ENCODE measurements at places on chromosomes 3 and 15.

DNA sequence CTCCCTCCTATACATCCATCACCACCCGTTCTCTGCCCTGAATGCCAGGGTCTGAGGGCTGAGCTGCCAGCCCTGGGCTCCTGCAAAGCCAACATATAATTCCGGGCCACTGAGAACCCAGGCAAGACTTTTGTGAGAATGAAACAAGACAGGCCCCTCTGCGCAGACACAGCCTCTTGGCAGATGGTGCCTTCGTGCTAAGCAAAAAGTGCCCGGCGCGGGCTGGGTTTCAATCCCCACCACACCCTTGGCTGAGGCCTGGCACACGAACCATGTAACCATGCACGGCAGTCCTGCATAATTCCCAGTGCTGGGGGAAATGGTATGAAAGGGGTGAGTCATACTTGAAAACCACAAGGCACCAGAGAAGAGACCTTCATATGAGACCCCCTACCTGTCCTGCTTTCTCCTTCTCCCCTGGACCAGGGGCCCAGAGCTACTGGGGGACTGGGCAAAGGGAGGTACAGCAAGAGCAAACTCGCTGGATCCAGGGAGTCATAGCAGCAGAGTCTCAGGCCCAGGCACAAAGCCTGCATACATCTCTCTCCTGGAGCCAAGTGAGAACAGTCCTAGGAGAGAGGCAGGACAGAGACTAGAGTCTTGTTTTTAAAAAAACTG is 26.1 kb upstream of the LOXL1 start:
- DNase-seq: no peak

GRCh38 chr3:192851821-192852372 is 65.8 kb downstream of the MB21D2 start:
- DNase-seq: peak; percentile 17

DNA sequence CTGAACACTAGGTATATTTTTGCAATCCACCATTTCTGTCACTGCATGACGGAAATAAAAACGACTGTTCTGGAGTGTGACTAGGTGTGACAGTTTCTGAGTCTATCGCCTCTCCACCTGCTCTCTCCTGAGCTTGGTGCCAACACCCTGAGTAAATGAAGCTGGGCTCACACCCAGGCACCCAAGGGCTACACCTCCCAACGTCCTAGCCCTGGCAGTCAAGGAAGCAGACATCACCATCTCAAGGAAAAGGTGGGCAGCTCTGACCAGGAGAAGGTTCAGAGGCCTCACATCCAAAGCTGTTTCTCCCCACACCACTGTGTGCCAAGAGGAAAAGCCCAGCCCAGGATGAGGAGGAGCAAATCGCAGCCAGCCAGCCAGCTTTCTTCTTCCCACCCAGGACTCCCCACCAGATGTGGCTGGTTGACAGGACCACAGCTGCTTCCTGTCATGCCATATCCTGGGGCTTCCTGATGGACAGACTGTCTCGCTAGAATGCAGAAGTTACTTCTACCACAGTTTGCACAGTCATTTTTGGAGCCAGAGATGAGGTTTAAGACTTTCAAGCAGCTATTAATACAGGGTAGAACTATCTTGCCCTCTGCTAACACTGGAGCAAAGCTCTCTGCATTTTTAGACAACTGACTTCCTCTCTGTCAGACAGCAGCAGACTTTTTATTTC is 3.3 kb downstream of the SCAMP2 start:
- no peak for DNase-seq

GRCh38 chr3:126087552-126088175 is 3.7 kb upstream of the SLC41A3 start:
- DNase-seq: no peak

GRCh38 chr15:42825599-42825998 is 88.7 kb upstream of the CDAN1 start:
- DNase-seq: no peak

- DNase-seq: no peak
Observed at GRCh38 chr3:47288966-47289910, 6.5 kb downstream of the KLHL18 start.

- no peak for DNase-seq
Observed at GRCh38 chr15:46296797-46297196, 662.0 kb downstream of the SQOR start.

- no peak for DNase-seq
Observed at GRCh38 chr3:18237251-18238005, 187.7 kb downstream of the SATB1 start.

- no peak for DNase-seq
Observed at GRCh38 chr3:23170291-23170690, 32.8 kb upstream of the UBE2E2 start.

DNA sequence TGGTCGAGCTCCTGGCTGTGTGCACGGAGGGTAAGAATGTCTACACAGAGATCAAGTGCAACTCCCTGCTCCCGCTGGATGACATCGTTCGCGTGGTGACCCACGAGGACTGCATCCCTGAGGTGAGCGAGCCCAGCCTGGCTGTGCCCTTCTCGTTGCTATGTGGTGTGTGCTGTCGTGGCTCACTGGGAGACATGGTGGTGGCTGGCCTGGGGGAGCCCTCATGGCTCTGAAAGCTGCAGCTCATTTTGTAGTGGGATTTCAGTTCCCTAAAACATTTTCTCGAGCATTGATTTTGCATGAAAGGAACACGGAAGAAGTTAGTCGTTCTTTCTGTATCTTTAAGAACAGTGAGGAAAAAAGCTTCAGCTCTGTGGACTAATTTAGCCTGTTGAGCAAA is 200.5 kb downstream of the ITPR1 start:
- DNase-seq: no peak

DNA sequence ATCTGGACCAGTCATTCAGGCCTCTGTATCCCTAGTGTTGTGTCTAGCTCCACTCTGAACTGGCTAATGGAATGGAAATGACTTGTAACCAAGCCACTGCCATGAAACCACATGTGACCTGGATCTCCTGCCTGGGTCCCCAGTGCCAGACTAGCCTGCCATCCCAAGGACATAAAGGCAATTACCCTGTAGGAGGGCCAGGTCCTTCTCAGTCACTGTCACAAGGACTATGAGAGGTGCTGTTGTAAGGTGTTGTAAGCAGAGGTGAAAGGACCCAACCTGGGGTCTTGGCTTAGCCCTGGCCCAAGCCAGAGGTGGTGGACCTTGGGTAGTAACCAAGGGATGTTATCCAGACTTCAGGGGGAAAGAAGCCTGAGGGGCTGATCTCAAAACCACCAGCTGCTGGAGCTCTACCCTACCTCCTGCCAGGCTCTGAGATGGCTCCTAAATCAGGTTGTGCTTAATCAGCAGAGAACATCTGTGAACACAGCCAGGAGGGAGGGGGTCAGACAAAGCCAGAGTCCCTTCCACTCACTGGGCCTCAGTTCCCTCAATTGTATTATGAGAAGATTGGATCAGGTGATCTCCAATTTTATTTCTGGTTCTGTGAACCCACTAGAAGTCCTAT is 15.7 kb upstream of the KLHL24 start:
- peak; percentile 21 for DNase-seq

- DNase-seq: no peak
Observed at GRCh38 chr15:44782516-44782915, 46.2 kb downstream of the TRIM69 start.

DNA sequence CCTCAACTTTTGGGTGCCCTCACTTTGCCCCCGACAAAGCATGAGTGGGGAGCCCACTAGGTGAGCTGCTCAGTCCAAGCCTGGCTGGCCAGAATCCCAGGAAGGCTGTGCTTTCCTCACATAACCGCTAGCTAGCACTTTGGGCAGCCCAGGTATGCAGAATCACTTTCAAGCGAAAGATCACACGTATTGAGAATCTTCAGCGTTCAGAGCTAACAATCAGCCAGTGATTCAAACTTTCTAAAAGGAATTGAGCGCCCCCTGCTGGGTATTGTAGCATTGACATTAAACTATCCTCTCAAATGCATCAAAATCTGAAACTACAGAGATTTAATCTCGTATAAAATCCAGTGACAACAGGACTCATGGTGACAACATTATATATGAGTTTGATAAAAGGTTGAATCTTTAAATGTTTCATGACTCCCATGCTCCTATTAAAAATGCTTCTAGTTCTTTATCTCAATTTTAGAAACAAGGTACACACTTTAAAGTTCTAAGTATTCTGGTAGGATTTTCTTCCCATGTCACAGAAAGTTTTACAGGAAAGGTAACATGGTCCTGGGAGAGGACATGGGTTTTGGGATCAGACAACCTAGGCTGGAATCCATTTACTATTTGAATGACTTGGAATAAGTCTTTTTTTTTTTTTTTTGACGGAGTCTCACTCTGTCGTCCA is 11.8 kb downstream of the ANAPC13 start:
- peak; percentile 77 for DNase-seq

- DNase-seq: no peak
Observed at GRCh38 chr15:46222826-46223225, 588.0 kb downstream of the SQOR start.

GRCh38 chr3:123411340-123412040 is 37.4 kb downstream of the ADCY5 start:
- DNase-seq: no peak

GRCh38 chr3:79973917-79974595 is 206.3 kb upstream of the ROBO1 start:
- DNase-seq: no peak

DNA sequence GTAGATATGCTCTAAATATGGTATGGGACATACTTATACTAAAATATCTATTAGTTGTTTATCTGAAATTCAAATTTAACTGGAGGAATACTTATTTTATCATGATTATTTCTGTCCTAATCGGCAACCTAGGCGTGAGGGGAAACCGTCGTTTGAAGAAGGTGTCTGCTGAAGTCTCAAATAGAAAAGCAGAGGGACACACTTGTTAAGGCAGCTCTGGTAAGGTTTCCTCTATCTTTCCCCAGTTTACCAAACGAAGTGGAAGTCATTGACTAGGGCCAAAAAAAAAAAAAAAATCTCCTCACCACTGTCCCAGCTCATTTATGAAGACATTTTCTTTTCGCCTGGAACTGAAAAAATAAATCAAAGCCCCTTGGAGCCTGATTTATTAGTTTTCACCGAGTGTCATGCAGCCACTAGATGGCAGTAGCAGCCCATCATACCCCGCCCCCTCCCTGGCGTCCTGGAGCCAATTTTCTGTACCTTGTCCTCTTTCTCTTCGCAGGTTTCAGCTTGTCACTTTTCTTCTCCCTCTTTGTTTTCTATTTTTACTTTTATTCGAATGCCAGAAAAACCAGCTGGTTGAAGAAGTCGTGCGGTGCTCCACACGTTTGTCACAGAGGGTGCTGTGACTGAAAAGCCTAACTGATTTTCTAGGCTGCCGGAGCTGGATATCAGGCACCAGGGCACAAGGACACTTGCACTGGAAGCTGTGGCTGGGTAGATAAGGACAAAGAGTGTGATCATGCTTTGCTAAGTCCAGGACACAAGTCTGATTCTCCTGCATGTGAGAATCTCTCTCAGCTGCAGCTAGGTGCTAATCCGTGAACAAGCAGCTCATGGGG is 238.7 kb downstream of the ZPLD1 start:
- DNase-seq: peak; percentile 41

- no peak for DNase-seq
Observed at GRCh38 chr3:39267631-39268548, 11.9 kb downstream of the CX3CR1 start.

GRCh38 chr3:43865351-43865750 is 174.6 kb downstream of the ABHD5 start:
- no peak for DNase-seq

DNA sequence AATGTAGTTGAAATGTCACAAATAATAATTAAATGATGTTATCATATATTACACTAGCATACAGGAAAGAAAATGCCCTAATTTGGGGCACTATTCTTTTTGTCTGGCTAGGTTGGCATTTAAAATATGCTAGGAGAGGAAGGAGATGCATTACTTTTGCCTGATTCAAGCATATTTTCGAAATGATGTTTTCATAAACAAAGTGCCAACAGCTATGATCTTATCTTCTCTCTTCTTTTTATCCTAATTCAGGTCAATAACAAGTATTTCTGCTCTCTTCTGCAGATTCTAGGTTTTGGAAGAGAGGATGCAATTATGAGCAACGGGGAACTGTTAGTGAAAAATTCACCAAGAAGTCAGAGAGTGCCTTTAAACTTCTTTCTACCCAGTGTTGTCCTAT is 55.8 kb upstream of the NR2F2 start:
- no peak for DNase-seq

DNA sequence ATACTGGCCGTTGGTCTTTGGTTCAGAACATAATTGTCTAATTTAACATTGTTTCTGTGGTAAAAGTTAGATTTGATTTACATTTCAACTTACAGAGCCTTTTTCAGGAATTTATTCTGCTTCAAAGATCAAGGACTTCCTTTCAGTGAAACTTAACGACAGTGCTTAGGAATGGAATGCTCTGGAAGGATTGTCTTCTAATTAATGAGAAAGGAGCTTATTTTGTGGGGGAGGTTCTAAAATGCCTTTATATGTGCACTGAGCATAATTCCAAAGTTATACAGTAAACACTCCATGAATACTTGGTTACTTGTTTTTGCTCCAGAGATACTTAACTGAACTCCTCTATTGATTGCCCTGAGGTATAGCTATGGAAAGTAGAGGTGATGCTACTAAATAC is 75.7 kb downstream of the CACNA1D start:
- no peak for DNase-seq

DNA sequence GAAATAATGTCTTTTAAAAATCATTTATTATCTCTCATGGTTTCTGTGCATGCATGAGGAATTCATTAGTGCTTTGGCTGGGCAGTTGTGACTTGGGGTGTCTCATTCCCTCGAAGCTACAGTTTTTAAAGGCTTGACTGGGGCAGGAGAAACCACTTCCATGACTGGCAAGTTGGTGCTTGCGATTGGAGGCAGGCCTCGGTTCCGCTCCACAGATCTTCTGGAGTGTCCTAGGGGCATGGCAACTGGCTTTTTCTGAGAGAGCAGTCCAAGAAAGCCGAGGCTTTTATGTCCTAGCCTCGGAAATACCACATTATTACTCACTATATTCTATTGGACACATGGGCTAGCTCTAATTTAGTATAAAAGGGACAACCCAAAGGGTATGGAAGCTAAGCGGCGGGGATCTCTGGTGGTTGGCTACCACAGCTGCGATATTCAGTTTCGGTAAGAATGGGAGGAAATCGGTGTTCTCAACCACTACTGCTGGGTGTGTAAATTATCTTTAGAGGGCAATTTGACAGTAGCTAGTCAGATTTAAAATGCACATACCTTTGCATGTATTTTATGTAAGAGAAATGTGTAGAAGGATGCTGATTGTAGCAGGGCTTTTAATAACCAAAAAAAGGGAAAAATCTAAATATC is 48.8 kb upstream of the TOP2B start:
- DNase-seq: no peak

DNA sequence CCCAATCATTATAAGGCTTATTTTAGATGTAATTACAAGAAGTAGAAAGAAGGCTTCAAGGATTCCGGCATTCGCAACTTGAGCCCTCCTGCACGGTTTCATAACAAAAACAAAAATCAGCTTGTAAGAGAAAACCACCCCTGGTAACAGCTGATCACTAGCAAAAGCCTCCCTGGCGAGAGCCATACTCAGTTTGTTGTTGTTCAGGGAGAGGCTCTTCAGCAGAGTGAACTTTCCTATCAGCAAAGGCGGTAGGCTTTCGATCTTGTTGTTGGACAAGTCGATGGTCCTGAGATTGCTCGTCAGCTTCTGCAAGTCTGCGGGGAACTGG is 710 bp downstream of the LRRC57 start:
- DNase-seq: no peak

GRCh38 chr3:30408105-30408557 is 198.3 kb upstream of the TGFBR2 start:
- no peak for DNase-seq

- DNase-seq: no peak
Observed at GRCh38 chr3:187120326-187120725, 19.0 kb downstream of the RPL39L start.

Data from NCI-H146 (cell line).